Neural progenitor cell (in vitro differentiated cells): ENCODE measurements at places on chromosomes 1 and 21. TPM values are rescaled to one million over a fixed set of nuclear protein-coding genes. Genes with fewer than 3 reads are reported as not detected.
A peak's percentile ranks its signal among the peaks of the same experiment; 100 is the strongest.

- no peak for DNase-seq
- H3K4me3 ChIP-seq, result no peak overlapping the region
- H3K27me3 ChIP-seq, result peaks cover 79% of the 10 kb centered on the region
- no peak overlapping the region for H3K27ac ChIP-seq
- peaks cover 17% of the 10 kb centered on the region for H3K4me1 ChIP-seq
Observed at GRCh38 chr1:22238356-22239224, 95.7 kb upstream of the WNT4 start.

DNA sequence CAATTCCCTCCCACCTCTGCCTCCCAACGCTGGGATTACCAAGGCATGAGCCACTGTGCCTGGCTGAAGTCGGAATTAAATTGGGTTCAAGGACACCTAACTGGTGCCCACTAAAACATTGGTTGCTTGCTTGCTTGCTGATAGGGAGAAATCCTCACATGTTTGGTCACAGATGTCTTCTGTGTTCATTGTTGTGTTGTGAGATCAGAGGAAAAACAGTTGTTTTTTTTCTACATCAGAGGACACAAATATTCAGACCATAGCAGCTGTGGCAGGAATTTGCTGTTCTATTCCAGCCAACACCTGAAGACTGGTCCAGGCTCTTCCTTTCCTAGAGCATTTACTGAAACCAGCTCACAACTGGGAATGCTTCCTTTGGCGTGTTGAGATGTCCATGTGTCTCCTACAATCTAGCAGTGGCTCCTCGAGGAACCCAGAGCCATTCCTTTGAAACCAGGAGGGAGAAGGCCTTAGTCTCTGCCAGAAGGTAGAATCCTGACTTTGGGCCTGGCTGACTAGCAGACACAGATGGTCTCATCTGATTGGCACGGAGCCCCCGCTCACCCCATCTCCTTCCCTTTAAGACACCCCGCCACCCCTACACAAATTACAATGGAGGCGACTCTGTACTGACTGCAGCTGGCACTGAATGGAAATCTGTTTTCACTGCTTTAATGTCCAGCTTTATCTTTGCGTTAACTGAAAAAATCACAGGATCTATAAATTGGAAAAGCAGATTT, 24.3 kb upstream of the TRIM17 start:
- no peak overlapping the region for H3K4me3 ChIP-seq
- H3K36me3 ChIP-seq, result no peaks in the 10 kb centered on the region
- peaks cover 7% of the 10 kb centered on the region for H3K4me1 ChIP-seq
- no peak overlapping the region for H3K27ac ChIP-seq
- H3K27me3 ChIP-seq, result peaks cover 97% of the 10 kb centered on the region

GRCh38 chr1:3009021-3009420, 12.2 kb upstream of the ACTRT2 start:
- no peak overlapping the region for H3K27ac ChIP-seq
- H3K36me3 ChIP-seq, result no peaks in the 10 kb centered on the region
- DNase-seq, result no peak
- no peaks in the 10 kb centered on the region for H3K4me1 ChIP-seq
- H3K4me3 ChIP-seq, result no peak overlapping the region

DNA sequence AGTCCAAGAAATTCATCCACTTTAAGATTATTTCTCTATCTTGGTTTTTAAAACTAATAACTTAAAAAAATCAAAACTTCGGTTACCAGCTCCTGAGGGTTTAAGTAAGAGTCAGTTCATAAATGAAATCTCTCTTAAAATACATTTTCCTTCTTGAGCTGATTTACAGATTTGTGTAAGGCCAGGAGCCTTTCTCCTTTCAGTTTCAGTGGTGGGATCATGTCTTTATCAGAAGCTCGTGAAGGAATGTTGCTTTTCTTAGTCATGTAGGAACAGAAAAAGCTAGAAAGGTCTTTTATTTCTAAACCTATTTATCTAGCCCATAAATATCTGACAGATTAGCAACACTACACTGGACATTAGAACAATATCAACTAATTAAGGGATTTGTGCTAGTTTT, 390.2 kb downstream of the GPATCH2 start:
- no peaks in the 10 kb centered on the region for H3K4me1 ChIP-seq
- H3K4me3 ChIP-seq, result no peak overlapping the region
- no peak overlapping the region for H3K27ac ChIP-seq
- DNase-seq, result no peak

DNA sequence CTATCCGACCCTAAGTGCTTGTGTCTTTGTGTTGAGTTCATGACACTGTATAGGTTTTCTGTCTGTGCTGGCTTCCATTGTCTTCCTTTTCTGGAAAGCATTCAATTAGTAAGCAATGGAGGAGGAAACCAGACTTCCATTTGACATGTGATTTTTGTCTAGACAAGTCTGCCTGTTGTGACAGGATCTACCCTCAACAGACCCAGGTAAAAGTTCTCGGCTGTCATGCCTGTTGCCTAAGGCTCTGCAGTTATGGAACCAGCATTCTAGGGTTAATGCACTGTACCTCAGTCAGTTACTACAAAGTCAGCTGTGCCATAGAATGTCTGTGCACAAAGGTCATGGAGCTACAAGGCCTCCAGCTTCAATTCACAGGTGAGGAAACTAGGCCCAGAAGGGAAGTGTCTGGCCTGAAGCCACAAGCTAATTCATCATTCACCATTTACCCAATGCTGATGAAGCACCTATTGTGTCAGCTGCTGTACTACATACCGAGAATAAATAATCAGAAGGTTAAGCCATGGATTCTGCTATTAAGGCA, 72.3 kb downstream of the PLPP3 start:
- no peaks in the 10 kb centered on the region for H3K27me3 ChIP-seq
- no peak overlapping the region for H3K4me3 ChIP-seq
- peaks cover 32% of the 10 kb centered on the region for H3K4me1 ChIP-seq

DNA sequence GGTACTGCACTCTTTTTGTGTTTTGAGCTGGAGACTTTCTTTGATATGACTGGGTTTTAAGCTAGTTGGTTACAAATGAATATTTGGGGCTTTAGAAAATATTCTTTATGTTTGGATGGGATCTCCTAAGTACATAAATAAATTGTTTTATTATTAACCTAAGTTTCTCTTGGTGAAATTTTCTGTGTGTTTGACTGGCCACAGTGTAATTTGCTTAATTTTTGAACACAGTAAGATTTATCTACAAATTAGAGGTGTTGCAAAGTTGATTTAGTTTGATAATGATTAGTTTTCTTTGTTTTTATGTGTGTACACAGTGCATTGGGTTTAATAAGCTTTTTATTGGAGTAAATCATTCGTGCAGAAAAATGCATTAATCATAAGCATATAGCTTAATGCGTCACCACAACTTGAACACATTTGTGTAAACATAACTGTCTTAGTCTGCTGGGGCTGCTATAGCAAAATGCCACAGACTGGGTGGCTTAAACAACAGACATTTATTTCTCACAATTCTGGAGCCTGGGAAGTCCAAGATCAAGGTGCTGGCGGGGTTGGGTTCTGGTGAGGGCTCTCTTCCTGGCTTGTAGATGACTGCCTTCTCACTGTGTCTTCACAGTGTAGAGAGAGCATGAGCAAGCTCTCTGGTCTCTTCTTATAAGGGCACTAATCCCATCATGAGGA, 17.4 kb upstream of the SLC6A9 start:
- no peaks in the 10 kb centered on the region for H3K27me3 ChIP-seq
- no peaks in the 10 kb centered on the region for H3K36me3 ChIP-seq
- no peak for DNase-seq
- no peak overlapping the region for H3K27ac ChIP-seq
- peaks cover 5% of the 10 kb centered on the region for H3K4me1 ChIP-seq

DNA sequence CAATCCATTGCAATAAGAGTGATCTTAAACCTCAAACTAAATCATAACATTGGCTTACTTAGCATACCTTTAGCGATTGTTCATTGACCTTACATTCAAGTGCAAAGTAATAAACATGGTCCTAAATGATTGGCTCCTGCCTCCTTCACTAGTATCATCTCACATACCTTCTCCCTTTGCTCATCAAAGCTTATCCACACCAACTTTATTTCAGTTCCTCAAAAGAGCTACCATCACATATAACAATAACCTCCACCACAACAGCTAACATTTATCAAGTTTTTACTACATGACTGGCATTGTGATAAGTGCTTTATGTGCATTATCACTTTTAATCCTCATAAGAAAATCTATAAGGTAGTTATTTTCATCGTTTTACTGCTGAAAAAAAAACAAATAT, 198.8 kb downstream of the COL24A1 start:
- no peak overlapping the region for H3K4me3 ChIP-seq
- no peaks in the 10 kb centered on the region for H3K27me3 ChIP-seq
- no peaks in the 10 kb centered on the region for H3K36me3 ChIP-seq
- H3K4me1 ChIP-seq, result no peaks in the 10 kb centered on the region
- DNase-seq, result no peak

DNA sequence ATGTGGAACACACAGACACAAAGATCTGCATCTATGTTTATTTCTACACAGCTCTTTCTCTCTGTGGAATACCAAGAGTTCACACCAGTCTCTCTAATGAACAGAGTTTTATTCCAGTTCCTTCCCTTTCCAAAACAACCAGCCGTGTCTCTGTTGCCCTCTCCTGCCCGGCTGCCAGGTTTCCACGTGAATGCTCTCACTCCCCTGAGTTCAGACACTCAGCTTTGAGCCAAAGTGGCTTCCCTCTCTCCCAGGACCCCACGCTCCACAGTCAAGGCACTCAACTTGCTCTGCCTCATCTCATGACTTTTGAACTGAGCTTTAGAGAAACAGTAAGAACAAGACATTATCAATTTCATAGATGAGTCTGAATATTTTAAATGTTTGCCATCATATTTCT, 488.9 kb downstream of the SMYD3 start:
- no peak overlapping the region for H3K4me3 ChIP-seq
- no peak overlapping the region for H3K27ac ChIP-seq
- no peaks in the 10 kb centered on the region for H3K27me3 ChIP-seq
- no peaks in the 10 kb centered on the region for H3K36me3 ChIP-seq
- H3K4me1 ChIP-seq, result no peaks in the 10 kb centered on the region

- no peak for DNase-seq
- peak within 1 kb of the TSS; percentile 55 for H3K27ac ChIP-seq
- H3K4me1 ChIP-seq, result peaks cover 6% of the 10 kb centered on the region
- H3K27me3 ChIP-seq, result no peaks in the 10 kb centered on the region
Observed at GRCh38 chr21:42925114-42925926, at the start of gene ERVH48-1. Gene ERVH48-1, minus strand, starts transcription at chr21:42925630. Its CDS starts 6,624 bp downstream, at chr21:42919006.

- H3K27me3 ChIP-seq, result no peaks in the 10 kb centered on the region
- H3K27ac ChIP-seq, result no peak overlapping the region
Observed at GRCh38 chr1:60906039-60906438, 176.3 kb upstream of the NFIA start.

- H3K36me3 ChIP-seq, result no peaks in the 10 kb centered on the region
- H3K4me3 ChIP-seq, result peak overlapping the region; percentile 72
- H3K27ac ChIP-seq, result no peak overlapping the region
Observed at GRCh38 chr1:159188375-159188788, 16.3 kb upstream of the ACKR1 start.

- no peaks in the 10 kb centered on the region for H3K36me3 ChIP-seq
- no peaks in the 10 kb centered on the region for H3K4me1 ChIP-seq
- DNase-seq, result no peak
- H3K27me3 ChIP-seq, result no peaks in the 10 kb centered on the region
- H3K4me3 ChIP-seq, result no peak overlapping the region
Observed at GRCh38 chr1:53652441-53653199, 86.3 kb downstream of the GLIS1 start.

DNA sequence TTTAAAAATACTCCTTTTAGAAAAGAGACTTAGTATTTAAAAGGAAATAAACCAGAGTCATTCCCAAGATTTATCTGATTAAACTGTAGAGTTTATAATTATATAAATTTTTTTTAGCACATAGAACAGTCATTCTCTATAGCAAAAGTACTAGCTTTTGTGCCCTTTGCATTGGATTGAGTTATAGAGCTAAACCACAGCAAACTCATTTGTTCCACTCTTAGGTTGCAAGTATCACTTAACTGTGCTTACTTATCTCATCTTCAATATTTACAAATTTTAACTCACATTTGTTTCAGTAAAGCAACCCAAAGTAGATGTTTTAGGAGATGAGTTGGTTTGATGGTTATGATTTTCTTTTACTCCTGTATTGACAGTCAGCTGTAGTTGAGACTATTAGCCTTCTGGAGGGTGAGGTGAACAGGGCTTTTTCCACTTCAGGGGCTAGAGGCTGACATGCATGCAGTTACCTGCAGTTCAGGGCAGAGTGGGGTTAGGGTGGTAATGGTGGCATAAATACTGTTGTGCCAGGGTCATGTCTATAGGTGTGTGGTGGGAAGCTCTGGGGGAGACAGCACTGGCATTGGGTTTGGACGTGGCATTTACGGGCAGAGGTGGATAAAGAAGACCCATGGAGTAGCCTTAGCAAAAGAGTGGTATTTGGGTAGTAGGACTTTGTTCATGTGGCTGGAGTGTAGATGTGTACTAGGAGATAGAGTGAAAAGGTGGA, 42.1 kb downstream of the DYRK1A start:
- no peaks in the 10 kb centered on the region for H3K36me3 ChIP-seq
- no peak for DNase-seq
- H3K4me3 ChIP-seq, result no peak overlapping the region
- H3K4me1 ChIP-seq, result peaks cover 28% of the 10 kb centered on the region
- no peak overlapping the region for H3K27ac ChIP-seq

DNA sequence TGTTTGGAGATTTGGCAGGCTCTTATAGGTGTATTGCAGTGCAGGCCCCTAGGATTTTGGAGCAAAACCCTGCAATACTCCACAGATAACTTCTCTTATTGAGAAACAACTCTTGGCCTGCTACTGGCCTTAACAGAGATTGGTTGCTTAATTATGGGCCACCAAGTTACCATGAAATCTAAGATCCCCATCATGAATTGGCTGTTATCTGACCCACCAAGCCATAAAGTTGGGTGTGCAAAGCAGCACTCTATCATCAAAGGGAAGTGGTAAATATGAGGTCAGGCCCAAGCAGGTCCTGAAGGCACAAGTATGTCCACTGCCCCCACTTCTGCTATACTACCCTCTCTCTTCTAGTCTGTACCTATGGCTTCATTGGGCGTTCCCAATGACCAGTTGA, 130.0 kb upstream of the TNFSF4 start:
- H3K27ac ChIP-seq, result no peak overlapping the region
- H3K4me3 ChIP-seq, result no peak overlapping the region
- H3K27me3 ChIP-seq, result no peaks in the 10 kb centered on the region
- DNase-seq, result no peak
- no peaks in the 10 kb centered on the region for H3K4me1 ChIP-seq

GRCh38 chr1:183150445-183150844, 35.6 kb upstream of the LAMC2 start:
- no peaks in the 10 kb centered on the region for H3K4me1 ChIP-seq
- no peak overlapping the region for H3K4me3 ChIP-seq
- DNase-seq, result no peak

GRCh38 chr21:36320421-36321324, 676 bp downstream of the MORC3 start:
- no peaks in the 10 kb centered on the region for H3K36me3 ChIP-seq
- DNase-seq, result no peak
- peak overlapping the region; percentile 94 for H3K27ac ChIP-seq
- H3K4me1 ChIP-seq, result peaks cover 13% of the 10 kb centered on the region
- H3K27me3 ChIP-seq, result no peaks in the 10 kb centered on the region

GRCh38 chr1:153985941-153986761, at the start of gene RAB13:
Gene RAB13, minus strand, starts transcription at chr1:153986339. Its CDS starts 103 bp downstream, at chr1:153986236.
- H3K27me3 ChIP-seq, result no peaks in the 10 kb centered on the region
- no peak within 1 kb of the TSS for H3K27ac ChIP-seq
- peaks cover 10% of the 10 kb centered on the region for H3K4me1 ChIP-seq

The TACSTD2 gene
- total RNA-seq, result 0.28 TPM in 1 of 2 replicates, not detected in the other

The NBPF6 gene
- not detected in 2 replicates for total RNA-seq

The AMY1C gene
- total RNA-seq, result not detected in 2 replicates

The SH2D2A gene
- total RNA-seq, result 1.2 TPM in 1 of 2 replicates, not detected in the other
